ENCODE measurements at places on chromosomes 1 and 21.

DNA sequence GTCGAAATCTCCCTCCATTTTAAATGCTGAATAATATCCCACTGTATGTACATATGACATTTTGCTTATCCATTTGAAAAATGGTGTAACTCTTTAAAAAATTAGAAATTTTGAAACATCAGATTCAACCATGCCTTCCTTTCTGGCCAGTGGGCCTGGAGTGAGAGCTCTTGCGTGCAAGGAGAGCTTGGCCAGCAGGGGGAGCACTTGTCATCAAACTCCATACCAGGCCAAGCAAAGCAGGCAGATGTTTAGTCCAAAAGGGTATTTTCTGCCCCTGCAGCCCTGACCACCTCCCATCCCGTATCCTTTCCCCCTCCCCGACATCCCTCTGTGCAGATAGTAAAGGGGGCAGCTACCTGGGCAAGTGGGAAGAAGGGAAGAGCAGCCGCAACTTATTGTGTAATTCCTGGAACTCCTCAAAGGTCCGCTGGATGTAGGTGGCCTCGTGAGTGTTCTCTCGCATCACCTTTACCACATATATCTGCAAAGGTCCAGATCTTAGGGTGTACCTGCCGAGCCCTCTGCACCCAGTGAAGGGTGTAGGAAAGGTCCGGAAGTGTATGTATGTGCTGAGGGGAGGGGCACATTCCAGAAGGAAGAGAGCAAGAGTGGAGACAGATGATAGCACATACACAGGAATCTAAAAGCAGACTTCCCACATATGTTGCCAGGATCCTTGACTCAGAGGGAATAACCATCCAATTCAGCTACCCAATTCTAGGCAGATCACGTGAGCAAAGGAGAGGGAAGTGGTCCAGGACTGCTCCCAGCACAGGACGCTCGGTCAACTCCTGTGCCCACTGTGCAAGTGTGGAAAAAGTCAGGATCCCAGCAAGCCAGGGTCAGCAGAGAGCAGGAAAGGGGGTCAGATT lies 19.9 kb upstream of the PPP1R15B start:
- peak; percentile 92 for DNase-seq

- no peak for DNase-seq
These were observed 412.2 kb downstream of the KIF26B start for GRCh38 chr1:245566952-245567351.

- no peak for DNase-seq
These were observed 91.4 kb upstream of the ARHGEF16 start for GRCh38 chr1:3363023-3363422.

DNA sequence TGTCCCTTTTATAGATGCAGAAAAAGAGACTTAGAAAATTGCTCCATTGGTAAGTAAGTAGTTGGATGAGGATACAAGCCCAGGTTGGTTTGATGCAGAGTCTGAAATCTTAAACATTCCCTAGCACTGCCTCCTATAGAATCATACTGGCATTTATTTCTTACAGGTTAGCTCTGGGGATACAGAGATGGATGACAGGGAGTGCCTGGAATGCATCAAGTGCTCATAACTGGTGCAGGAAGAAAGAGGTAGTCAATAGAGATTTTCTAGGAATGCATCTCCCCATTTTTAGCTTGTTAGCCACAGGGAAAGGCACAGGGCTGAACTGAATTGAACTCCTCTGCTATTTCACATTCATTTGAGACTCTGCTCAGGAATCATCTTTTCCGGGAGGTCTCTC lies 269.0 kb upstream of the USP24 start:
- DNase-seq, result peak; percentile 25

DNA sequence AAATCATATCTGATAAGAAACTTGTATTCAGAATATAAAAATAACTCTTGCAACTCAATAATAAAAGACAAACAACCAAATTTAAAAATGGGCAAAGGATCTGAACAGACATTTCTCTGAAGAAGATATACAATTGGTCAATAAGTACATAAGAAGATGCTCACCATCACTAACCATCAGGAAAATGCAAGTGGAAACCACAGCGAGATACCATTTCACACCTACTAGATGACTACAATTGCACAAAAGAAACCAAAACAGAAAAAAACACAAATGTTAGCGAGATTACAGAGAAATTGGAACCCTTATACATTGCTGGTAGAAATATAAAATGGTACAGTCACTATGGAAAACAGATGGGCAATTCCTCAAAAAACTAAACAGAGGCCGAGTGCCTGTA lies 11.5 kb upstream of the ZNF683 start:
- DNase-seq, result no peak

DNA sequence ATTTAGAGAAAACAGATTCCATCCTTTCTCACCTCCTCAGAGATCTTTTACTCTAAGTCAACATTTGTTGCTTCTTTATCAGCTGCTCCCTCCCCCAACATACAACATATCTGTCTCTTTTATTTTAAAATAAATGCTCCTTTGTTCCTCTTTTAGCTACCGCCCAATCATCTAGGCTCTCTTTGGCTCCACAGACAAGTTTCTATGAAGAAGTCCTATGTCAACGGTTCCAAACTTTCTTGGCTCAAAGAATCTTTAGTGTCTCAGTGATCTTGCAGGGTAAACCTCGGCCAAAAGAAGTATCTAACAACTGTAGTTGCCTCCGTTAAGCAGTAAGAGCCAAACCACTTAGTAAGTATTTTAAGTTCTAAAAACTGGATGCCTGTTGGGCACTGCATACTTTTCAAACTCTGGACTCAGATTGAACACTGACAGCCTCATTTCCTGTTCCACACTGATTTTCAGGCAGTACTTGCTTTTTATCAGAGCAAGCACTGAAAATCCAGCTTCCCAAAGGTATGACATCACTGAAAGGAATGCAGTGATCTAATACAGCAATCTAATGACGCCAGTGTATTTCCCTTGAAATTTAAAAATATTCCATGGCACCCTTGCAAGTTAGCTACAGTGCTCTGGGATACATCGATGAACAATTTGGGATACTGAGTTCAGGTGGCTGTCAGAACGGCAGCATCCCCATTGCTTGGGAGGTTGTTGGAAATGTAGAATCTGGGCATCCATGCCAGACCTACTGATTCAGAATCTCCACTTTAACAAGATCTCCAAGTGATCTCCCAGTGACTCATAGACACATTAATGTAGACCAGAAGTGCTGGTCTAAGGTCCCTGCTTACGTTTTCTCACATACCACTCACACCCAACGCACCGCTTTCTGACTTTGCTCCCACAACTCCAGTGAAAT lies 26.8 kb downstream of the EGLN1 start:
- peak; percentile 78 for DNase-seq

GRCh38 chr1:164785841-164786534 lies 227.0 kb downstream of the PBX1 start:
- DNase-seq, result no peak

DNA sequence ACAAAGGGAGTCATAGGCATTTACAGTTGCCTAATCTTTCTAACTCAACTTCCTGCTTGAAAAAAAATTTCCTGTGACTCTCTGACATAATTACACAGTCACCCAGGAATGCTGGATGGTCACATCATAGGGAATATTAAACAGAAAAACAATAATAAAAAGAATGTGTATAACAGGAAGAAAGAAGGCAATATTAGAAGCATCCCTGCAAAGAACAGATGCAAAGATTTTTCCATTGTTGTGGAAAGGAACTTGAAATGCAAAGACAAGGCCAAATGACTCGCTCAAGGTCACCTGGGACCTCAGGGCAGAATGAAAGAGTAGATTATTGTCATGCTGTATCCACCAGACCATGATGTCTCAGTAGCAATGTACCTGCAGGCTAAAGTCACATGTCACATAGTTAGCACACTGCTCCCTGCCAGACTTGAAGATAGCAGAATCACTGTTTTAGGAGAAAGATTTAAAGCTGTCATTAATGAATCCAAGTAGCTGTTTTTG lies 184.3 kb downstream of the CYYR1 start:
- peak; percentile 61 for DNase-seq

DNA sequence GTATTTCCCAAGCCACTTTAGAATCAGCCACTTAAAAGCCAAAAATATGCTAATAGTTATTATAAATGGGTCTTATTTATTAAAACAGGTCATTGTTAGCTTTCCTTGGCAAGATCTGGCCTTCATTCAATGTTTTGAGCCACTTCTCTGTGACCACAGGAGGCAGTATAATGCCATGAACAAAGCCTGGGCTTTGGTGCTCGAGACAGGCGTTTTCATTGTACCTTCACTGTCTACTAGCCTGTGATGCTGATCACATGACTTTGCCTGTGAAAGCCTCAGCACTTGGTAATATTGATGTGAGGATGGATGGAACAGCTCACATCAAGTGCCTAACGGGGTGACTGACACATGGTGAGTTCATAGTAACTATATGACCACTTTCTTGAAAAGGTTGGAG lies 217.0 kb downstream of the RWDD3 start:
- no peak for DNase-seq

- no peak for DNase-seq
These were observed 243.0 kb downstream of the PBX1 start for GRCh38 chr1:164801791-164802502.

GRCh38 chr1:200139661-200140250 lies 112.2 kb downstream of the NR5A2 start:
- peak; percentile 36 for DNase-seq

DNA sequence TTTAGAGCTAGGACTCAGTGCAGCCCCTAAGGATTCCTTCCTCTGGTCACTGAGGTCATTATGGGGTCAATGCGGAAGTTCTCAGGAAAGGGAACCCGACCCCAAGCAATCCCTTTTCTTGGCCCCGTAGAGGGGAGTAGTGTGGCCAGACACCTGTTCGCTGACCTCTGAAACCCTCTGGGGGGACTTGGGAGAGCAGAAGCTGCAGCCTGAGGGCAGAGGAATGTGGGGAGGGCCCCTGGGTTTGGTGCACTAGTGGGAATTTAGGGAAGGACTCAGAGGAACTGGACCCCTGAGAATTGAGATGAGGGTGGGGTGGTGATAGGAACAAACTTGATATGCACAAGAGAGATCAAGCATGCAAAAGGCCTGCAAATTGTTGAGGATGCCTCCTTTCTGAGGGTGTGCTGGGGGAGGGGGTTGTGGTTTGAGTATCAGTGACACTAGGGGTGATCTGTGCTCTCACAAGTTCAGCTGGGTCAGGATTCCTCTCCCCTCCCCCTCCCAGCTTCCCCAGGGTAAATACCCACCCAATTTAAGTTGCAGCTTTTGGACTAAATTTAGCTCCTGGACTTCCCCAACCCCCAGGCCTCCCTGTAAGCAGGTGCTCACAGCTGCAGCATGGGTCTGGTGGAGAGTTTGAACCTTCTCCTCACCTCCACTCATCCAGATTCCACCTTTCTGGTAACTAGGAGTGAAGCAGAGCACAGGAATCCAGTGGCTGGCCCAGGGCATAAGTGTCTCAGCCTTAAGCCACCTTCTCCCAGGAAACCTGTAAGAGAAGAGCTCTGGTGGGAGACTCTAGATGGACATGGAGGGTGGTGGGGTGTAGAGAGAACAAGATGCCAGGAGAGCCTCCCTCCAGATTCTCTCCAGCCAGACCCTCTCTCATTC lies 13.5 kb downstream of the ADAMTSL4 start:
- peak; percentile 1 for DNase-seq

- DNase-seq, result no peak
These were observed 577 bp downstream of the RAB3GAP2 start for GRCh38 chr1:220271706-220272046.

DNA sequence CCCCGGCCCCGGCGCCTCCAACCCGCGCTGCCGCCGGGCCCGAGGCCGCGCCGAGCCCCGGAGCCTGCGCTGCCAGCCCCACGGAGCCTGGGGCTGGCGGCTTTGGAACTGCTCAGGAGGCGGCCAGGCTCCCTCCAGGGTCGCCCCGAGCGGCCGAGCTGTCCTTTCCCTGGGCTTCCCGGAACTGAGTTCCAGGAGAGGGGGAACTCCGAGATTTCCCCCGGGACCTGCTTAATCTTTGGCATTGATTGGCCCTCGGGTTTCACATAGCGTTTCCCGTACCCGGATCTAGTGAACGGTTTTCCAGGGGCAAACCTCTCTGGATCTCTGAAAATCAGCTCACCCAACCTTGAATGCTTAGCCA lies 504 bp downstream of the H6PD start:
- peak; percentile 52 for DNase-seq
